Stimulated activated CD4-positive, alpha-beta T cell treated with anti-CD3 and anti-CD28 coated beads, TNF-alpha, amount 100 ng/mL, for 24 hours (primary cell): ENCODE measurements at places on chromosomes 4 and X.

DNA sequence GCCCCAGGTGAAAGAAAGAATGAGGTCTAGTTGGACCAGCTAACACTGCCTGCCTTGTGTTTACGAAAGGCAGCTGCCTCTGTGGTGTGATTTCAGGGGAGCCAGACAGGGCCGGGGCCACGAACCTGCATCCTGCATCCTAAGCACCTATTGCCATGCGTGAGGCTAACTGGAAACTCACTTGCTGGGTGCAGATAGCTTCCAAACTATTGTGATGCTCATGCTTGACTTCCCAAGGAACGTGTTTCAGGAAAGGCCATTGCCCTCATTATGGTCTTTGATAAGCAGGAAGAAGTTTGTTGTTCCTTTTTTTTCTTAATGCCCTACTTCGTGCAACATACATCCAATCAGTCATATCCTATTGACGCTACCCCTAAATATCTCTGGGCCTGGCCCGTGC is 2.3 kb upstream of the IRF2 start:
- DNase-seq = no peak

DNA sequence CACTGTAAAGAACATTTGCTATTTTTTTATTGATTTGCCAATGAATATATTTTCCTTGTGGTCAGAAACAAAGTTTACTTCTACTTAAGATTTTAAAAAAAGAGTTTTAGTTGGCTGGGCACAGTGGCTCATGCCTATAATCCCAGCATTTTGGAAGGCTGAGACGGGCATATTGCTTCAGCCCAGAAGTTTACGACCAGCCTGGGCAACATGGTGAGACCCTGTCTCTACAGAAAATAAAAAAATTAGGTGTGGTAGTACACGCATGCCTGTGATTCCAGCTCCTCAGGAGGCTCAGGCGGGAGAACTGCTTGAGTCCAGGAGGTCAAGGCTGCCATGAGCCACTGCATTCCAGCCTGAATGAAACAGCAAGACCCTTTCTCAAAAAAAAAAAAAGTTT is 36.8 kb downstream of the LRP2BP start:
- DNase-seq = no peak

- DNase-seq = no peak
Measured at GRCh38 chrX:98029861-98030260, 1146.2 kb downstream of the RPA4 start.

DNA sequence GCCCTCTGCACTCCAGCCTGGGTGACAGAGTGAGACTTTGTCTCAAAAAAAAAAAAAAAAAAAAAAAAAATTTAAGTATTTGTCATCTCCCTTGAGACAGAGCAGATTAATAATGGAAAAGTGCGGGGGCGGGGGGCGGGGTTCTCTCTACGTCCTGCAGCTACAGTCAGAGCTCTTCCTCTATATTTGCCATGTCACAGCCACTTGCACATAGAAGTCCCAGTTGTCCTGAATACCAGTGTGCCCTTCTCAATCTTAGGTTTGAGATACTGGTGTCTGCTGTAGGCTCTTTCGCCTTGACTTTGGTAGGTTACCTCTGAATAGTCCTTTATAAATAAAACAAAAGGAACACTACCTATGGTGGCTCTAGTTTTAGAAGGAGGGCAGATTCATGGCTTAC is 237.8 kb upstream of the PGRMC2 start:
- DNase-seq = no peak

DNA sequence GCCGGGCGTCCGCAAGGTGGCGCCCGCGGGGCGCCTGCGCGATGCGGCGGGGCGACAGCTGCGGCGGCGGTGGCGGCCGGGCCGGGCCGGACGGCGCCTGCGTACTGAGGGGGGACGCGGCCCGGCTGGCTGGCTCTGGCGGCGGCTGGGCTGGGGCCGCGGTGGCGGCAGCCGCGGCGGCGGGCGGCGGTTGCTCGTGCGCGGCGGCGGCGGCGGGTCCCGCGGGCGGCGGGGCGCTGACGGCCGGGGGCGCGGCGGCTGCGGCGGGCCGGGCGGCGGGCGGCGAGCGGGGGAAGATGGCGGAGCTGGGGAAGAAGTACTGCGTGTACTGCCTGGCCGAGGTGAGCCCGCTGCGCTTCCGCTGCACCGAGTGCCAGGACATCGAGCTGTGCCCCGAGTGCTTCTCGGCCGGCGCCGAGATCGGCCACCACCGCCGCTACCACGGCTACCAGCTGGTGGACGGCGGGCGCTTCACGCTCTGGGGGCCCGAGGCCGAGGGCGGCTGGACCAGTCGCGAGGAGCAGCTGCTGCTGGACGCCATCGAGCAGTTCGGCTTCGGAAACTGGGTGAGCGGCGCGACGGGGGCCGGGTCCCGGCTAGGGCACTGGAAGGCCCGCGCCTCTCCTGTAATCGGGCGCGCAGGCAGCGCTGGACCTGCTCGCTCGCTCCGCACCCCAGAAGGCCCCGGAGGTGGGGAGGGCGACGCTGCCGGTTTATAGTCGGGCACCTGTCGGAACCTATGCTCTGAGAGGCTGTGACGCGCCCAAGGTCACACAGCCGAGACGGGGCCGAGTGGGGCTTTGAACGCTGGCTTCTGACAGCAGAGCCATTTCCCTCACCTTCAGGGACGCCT is at the start of gene TADA2B:
Gene TADA2B (plus strand): TSS at position 89 of the 853 bp plus-strand sequence. CDS start 208 bp downstream, at position 297.
- peak; percentile 41 for DNase-seq

- no peak for DNase-seq
Measured at GRCh38 chrX:21838937-21839333, 482 bp upstream of the MBTPS2 start.
